ENCODE measurements at places on chromosomes 1 and 21. TPM values are rescaled to one million over a fixed set of nuclear protein-coding genes. Genes with fewer than 3 reads are reported as not detected.

NBPF11 gene
- 10.1 TPM for total RNA-seq

ENTREP3 gene
- 21.4 TPM for total RNA-seq

SPRR5 gene
- not detected for total RNA-seq

FMO4 gene
- total RNA-seq = 1.3 TPM

KCNA3 gene
- 56.0 TPM for total RNA-seq

ID3 gene
- total RNA-seq = 19.0 TPM

C8A gene
- not detected for total RNA-seq

CD5L gene
- not detected for total RNA-seq

MTARC1 gene
- not detected for total RNA-seq

Measured in T-helper 2 cell treated with Interferon-gamma antibody and Interleukin-4, amounts not matched to agents 100 ng/mL and 5 ng/mL, for 36 hours (primary cell).